Stimulated activated CD8-positive, alpha-beta memory T cell treated with anti-CD3 and anti-CD28 coated beads, Interleukin-15, amount 100 ng/mL, for 48 hours (primary cell): ENCODE measurements at places on chromosomes 12 and 14.

- DNase-seq = no peak
Measured at GRCh38 chr14:29868000-29868399, 59.6 kb downstream of the PRKD1 start.

- DNase-seq = no peak
Measured at GRCh38 chr14:75609606-75610475, 31.4 kb downstream of the FLVCR2 start.

DNA sequence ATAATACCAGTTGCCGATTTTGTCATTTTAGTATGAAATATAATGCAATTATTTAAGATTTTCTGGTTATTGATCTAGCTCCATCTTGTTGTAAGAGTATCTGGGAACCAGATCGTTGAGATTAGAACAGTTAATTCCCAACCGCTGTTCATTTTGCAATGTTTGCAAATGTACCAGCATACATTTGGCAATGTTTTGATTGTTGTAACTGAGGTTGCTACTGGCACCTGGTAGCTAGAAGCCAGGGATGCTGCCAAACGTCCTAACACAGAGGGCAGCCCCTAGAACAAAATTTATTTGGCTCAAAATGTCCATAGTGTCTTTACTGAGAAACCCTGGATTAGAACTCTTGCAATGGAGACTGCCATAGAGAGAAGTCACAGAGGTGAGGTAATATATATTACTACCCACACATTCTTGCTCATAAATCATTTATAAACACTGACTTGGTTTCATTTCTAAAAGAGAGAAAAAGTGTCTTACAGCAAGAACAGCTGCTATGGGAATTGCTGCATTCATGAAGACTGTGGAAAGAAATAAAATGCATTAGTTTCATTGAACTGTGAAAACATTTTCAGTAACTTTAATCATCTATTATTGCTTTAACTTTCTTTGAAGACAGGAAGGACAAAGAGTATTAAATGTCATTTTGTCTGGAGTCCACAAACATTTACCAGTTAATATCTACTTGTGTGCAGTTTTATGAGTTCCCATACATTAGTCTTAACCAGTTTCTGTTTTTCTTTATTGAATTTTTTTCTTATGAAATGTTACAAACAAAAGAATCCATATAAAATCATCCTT, 46.2 kb downstream of the ABCC9 start:
- DNase-seq = no peak

DNA sequence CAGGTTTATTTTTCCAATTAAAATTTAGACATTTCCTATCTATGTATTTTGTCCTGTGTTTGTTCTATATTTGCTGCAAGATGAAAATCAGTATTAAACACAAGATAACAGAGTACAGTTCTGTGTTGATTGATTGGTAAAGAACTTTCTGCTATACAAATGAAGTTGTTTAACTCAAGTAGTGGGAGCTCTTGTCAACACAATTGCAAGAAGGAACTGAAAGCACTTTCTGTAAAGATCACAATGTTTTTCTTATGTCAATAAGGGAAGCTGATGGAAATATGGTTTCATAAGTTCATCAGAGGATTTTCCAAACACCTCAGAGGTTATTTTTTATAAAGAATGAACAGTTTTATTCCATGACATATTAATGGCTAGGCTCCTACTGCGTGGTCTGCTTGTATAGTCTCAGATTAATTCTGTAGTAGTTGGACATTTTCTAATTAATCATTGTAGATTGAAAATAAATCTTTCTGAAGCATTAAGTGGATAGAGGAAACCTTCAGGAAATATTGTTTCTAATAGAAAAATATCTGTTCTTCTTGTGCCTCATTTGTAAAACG, 379.5 kb downstream of the LRFN5 start:
- DNase-seq = no peak

GRCh38 chr14:91872517-91873470, 5.5 kb upstream of the TC2N start:
- no peak for DNase-seq
